ENCODE measurements at places on chromosomes 2 and 18.
A peak's percentile ranks its signal among the peaks of the same experiment; 100 is the strongest.

- H3K4me3 ChIP-seq: no peak overlapping the region
- no peak overlapping the region for H3K27ac ChIP-seq
- H3K27me3 ChIP-seq: peaks cover 8% of the 10 kb centered on the region
- no peaks in the 10 kb centered on the region for H3K4me1 ChIP-seq
Observed at GRCh38 chr18:59005262-59005661, 134.4 kb upstream of the SEC11C start.

DNA sequence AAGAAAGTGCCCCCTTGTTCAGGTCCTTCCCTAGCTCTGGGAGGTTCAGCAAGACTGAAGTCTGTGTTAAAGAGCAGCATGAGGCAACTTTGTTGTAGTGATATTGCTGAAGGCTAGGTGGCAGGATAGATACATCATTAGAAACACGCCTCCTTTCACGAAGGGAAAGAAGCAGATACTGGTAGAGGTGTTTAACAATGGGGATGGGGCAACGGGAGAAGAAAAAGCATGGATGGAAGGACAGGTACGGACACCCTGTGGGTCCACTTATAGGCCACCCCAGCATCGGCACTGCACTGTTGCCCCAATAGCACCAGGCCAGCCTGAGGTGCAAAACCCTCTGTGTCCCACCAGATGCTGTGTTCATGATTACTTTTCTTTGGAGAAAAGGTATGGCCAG is 3.5 kb upstream of the IGFBP5 start:
- peaks cover 9% of the 10 kb centered on the region for H3K4me1 ChIP-seq
- peaks cover 15% of the 10 kb centered on the region for H3K27me3 ChIP-seq
- no peaks in the 10 kb centered on the region for H3K36me3 ChIP-seq
- H3K27ac ChIP-seq: no peak overlapping the region
- no peak overlapping the region for H3K4me3 ChIP-seq

DNA sequence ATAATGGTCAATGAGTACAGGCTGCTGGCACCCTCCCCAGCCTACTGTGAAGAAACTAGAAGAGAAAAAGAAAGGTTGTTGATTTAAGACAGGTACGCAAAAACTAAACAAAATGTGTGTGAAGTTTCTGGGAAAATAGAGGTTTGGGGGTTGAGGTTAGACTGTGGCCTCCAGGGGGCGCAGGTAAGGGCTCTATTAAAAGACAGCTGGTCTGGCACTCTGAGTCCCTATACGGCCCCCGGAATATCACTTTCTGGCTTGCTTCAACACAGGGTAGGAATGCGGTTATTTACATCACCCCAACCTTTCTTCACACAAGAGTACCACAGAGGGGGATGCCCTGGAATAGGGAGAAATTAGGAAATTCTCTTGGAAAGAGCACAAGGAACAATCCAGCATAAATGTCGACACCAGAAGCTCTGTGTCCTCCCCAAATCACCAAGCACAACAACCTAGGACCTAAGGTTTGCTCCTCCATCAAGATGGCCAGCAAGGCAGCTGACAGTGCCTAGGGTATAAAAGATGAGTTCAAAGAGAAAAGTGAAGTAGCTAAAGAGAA is 480.8 kb upstream of the KLHL29 start:
- no peak overlapping the region for H3K27ac ChIP-seq
- peaks cover 6% of the 10 kb centered on the region for H3K27me3 ChIP-seq
- H3K4me1 ChIP-seq: no peaks in the 10 kb centered on the region

DNA sequence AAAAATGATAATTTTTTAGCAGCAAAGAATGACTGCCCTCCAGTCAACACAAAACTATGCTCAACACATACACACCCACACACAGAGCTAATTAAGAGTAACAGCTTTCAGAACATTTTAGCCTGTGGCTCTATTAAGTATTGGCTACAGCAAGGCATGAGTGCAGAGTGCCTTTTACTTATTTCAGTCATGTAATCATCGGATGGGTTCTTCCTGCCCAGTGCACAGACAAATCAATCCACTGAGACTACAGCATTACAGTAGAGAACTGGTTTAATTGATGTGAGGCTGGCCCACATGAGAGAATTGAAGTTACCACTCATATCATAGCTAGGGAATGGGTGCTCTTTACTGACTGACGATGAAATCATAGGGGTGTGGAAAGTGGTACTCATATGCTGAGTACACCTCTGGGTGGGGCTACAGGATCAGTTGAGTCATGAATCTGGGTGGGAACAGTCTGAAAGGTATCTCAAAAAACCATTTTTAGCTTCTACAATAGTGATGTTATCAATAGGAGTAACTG is 241.0 kb downstream of the FSIP2 start:
- no peak overlapping the region for H3K27ac ChIP-seq
- no peaks in the 10 kb centered on the region for H3K4me1 ChIP-seq
- no peaks in the 10 kb centered on the region for H3K27me3 ChIP-seq

DNA sequence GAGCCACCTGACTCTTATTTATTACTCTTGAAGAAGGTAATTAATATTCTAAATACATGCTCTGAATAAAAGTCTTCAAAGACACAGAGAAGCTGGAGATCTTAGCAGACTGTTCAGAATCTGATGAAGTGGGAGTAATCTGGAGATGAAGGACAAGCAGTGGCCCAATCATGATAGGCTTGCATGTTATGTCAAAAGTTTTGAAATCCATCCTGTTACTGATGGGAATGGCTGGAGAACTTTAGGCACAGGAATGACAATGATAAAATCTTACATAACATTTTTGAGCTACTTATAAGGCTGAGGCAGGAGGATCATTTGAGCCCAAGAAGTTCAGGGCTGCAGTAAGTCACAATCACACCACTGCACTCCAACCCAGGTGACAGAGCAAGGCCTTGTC is 2.4 kb upstream of the RIF1 start:
- no peak overlapping the region for H3K27ac ChIP-seq
- no peak for DNase-seq
- H3K4me1 ChIP-seq: peaks cover 9% of the 10 kb centered on the region
- H3K36me3 ChIP-seq: peaks cover 6% of the 10 kb centered on the region
- H3K4me3 ChIP-seq: no peak overlapping the region

DNA sequence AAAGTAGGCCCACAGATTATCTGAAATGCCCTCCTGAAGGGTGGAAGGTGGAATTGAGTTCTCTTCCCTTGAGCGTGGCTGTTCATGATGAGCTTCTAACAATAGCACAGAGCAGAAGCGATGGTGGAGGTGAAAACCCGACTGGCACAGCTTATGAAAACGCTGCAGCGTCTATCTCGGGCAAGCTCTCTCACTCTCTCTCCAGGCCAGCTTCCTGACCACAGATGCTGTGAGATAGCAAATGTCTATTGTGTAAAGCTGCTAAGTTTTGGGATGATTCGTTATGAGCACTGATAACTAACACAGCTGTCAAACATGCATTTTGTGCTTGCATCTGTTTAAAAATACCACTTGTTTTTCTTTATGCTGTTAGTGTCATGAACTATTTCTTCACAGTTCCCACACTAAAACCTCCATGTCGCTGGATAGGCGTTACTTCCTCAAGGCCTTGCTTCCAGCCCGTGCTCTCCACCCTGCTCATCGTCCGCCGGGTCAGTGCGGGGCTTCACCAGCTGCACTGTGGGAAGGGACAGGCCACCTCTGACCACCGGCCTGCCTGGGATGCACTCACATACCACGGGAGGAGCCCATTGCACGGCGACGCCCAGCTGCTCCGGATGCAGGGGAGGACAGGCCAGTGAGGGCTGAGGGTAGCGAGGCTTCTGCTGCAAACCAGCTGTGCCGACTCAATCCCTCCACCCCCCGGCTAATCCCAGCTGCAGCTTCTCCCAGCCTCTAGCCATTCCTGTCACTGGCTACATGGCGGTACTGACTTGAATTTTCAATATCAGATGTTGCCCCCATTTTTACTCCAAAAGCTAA is 60.0 kb upstream of the OTOS start:
- no peak overlapping the region for H3K4me3 ChIP-seq
- H3K27me3 ChIP-seq: peaks cover 58% of the 10 kb centered on the region
- H3K4me1 ChIP-seq: peaks cover 2% of the 10 kb centered on the region
- DNase-seq: no peak

DNA sequence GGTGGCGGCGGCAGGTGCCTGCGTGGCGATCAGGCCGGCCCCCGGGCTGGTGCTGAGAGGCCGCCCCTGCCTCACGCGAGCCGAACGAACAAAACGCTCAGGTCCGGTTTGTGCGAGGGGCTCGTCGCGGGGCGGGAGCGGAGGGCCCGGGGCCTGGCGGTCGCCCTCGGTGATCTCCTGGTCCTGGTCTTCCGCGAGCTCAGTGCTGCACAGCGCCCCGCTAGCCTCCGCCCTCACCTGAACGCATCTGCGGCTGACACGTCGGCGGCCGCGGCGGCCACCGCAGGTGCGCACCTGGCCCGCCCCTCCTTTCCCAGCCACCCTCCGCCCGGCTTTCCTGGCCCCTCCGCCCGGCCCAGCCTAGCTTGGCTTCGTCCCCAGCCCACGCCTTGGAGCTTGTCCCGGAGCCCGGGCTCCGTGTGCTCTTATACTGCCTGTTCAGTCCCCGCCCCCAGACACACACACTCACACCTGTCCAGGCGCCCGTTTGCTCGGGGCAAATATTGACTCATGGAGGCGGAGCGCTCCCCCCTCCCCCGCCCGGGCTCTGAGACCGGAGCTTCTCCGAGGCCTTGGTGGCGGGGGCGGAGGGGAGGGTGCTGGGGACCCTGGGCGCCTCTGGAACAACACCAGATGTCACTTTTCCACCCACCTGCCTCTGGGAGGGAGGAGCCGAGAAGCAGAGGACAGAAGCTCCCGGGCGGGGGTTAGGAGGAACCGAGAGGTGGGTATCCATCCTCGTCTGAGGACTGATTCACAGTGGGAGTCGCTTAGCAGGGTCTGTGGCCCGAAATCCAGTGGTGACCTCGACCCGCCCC is 8.6 kb upstream of the CRYBA2 start:
- H3K4me1 ChIP-seq: peaks cover 23% of the 10 kb centered on the region
- peak overlapping the region; percentile 87 for H3K4me3 ChIP-seq
- no peak overlapping the region for H3K27ac ChIP-seq
- peaks cover 16% of the 10 kb centered on the region for H3K36me3 ChIP-seq
- H3K27me3 ChIP-seq: peaks cover 77% of the 10 kb centered on the region

DNA sequence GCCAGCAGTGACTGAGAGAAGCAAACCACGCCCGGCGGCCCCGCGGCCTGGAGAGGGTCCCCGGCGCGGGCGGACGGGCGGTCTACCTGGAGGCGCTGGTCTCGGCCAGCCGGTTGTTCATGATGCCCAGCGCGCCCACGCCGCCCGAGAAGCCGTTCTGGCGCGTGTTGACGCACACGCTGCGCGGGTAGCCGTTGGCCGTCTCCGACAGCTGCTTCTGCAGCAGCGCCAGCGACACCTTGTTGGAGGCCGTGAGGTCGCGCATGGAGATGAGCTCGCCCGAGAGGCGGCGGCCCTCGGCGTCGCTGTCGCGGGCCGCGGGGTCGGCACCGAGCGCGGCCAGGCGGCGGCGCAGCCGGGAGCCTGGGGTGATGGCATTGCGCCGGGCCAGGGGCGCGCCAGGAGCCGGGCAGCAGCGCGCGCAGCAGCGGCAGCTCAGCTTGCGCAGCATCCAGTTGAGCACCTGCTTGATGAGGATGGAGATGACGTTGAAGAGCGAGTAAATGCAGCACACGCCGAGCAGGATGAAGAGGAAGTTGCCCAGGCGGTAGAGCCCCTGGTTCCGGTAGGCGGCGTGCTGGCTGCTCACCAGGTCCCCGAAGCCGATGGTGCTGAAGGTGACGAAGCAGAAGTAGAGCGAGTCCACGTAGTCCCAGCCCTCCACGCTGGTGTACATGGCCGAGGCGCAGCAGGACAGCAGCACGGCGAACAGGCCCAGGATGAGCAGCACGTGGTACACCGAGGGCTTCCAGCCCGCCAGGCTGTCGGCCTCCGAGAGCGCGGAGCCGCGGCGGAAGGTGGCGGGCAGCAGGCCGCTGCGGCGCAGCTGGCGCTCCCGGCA is 118.1 kb downstream of the MSH2 start:
- H3K27ac ChIP-seq: peak overlapping the region; percentile 54
- peak overlapping the region; percentile 95 for H3K4me3 ChIP-seq
- DNase-seq: peak; percentile 59
- peaks cover 7% of the 10 kb centered on the region for H3K4me1 ChIP-seq
- H3K36me3 ChIP-seq: no peaks in the 10 kb centered on the region

DNA sequence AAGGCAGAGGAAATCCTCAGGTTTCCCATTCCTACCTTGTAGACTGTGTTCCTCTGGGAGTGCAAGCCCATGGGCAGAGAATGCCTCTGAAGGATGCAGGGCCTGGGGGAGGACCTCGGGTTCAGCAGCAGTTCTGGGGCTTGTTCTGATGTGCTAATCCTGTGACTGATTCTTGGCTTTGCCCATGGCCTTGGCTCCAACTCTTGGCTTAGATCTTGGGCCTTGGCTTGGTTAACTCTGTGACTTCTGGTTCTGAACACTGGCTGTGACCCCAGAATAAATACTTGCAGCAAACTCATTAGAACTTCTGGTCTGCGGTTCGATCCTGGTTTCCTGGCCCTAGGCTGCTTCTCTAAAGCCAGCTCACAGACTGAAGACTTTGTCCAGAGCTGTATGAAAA is 366.9 kb upstream of the ZEB2 start:
- H3K4me3 ChIP-seq: no peak overlapping the region
- no peaks in the 10 kb centered on the region for H3K4me1 ChIP-seq
- no peak for DNase-seq
- peaks cover 25% of the 10 kb centered on the region for H3K27me3 ChIP-seq
- H3K27ac ChIP-seq: no peak overlapping the region

DNA sequence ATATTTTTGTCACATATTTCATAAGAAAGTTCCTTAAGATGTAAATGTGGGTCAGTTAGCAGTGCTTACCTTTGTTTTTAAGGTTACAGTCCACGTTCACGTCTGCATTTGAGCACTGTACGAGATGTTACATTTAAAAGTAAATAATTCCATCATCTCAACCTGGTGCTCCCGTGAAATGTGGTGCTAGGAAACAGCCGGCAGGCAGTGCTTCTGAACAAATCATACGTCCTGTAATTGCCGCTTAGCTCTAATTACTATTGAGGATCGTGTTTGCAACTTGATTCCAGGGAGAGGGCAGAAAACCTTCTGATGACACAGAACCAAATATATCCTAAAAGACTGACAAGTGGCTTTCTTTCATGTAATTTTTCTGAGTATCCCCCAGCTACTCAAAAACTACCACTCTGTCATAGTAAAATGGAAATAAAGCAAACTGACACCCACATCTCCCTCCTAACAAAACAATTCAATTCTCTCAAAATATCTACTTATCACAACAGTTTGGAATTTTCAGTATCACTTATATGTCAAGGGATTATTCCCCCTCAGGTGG is 297.8 kb upstream of the SESTD1 start:
- no peak for DNase-seq
- H3K4me3 ChIP-seq: no peak overlapping the region
- no peaks in the 10 kb centered on the region for H3K4me1 ChIP-seq
- H3K27ac ChIP-seq: no peak overlapping the region

DNA sequence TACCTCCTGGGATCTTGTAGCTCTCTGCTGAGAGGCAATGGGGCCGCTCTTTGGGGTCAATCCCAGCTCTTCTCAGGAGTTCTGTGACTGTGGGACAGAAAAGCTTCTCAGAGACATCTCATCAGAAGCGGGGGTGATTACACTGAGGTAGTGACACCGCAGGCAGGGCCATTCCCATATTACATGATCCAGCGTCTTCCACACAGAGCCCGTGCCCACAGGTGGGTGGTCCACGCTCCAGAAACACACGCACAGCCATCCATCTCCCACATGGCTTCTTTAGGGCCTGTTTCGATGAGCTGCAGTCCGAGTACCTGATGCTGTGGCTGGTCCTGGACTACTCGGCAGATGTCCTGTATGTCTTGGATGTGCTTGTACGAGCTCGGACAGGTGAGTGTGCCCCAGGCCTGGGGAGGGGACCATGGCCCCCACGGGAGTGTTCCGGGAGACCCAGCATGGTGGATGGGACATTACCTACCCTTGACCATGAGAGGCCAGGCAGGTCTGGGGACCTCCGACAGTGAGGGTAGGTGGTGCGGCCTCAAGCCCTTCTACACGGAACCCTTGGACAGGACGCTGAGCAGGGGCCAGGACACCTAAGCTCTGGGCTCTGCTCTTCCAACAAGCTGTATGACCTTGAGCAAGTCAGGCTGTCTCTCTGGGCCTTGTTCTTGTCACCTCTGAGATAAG is 45.5 kb downstream of the CNGA3 start:
- peaks cover under 1% of the 10 kb centered on the region for H3K36me3 ChIP-seq
- no peak for DNase-seq
- H3K4me1 ChIP-seq: peaks cover 3% of the 10 kb centered on the region
- H3K4me3 ChIP-seq: no peak overlapping the region

All from T-helper 17 cell (primary cell).